ENCODE measurements at places on chromosomes 3 and 15.

GRCh38 chr3:178703268-178703975, 167.2 kb downstream of the KCNMB2 start:
- no peak for DNase-seq

GRCh38 chr3:129690406-129690805, 83.9 kb upstream of the PLXND1 start:
- DNase-seq: no peak

GRCh38 chr3:30954426-30954825, 60.0 kb upstream of the GADL1 start:
- DNase-seq: no peak

- no peak for DNase-seq
Observed at GRCh38 chr3:82031596-82031995, 270.2 kb upstream of the GBE1 start.

DNA sequence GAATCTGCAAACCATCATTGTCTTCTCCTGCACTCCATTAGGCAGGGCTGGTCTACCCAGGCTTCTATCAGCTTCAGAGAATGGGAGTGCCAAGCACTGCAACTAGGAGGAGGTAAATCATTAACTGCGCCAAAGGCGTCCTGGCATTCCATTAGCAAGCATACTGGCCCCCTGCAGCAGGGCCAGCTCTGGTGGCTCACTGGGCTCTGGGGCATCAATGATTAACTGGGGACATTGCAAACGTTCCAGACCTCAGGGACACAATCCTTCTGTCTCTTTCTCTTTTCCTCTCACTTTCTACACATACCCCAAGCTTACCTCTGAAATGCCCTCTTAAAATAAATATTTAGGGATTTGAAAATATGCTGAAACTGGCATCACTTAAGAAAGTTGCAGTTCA, 129.0 kb downstream of the MYLK start:
- no peak for DNase-seq

- no peak for DNase-seq
Observed at GRCh38 chr3:151299006-151299405, 17.6 kb downstream of the GPR87 start.

- no peak for DNase-seq
Observed at GRCh38 chr3:9088441-9089353, 125.4 kb upstream of the RAD18 start.

GRCh38 chr3:194797555-194798250, 112.0 kb downstream of the FAM43A start:
- no peak for DNase-seq
